ENCODE measurements at places on chromosomes 2 and 18.

- no peak for DNase-seq
Observed at GRCh38 chr18:63321291-63321690, 1.7 kb upstream of the BCL2 start.

DNA sequence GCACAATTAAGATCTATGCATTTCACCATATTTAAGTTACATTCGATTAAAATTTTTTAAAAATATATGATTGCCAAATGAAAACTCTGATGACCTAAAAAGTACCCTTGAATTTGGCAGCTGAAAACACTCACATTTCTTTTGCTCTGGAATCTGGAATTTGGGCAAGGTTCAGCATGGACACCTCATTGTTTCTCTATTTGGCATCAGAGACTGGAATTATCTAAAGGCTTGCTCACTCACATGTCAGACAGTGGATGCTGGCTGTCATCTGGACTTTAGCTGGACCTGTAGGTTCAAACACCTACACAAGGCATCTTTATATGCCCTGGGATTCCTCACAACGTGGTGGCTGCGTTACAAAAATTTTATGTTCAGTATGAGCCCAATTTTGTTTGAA lies 16.1 kb downstream of the MBOAT2 start:
- no peak for DNase-seq

DNA sequence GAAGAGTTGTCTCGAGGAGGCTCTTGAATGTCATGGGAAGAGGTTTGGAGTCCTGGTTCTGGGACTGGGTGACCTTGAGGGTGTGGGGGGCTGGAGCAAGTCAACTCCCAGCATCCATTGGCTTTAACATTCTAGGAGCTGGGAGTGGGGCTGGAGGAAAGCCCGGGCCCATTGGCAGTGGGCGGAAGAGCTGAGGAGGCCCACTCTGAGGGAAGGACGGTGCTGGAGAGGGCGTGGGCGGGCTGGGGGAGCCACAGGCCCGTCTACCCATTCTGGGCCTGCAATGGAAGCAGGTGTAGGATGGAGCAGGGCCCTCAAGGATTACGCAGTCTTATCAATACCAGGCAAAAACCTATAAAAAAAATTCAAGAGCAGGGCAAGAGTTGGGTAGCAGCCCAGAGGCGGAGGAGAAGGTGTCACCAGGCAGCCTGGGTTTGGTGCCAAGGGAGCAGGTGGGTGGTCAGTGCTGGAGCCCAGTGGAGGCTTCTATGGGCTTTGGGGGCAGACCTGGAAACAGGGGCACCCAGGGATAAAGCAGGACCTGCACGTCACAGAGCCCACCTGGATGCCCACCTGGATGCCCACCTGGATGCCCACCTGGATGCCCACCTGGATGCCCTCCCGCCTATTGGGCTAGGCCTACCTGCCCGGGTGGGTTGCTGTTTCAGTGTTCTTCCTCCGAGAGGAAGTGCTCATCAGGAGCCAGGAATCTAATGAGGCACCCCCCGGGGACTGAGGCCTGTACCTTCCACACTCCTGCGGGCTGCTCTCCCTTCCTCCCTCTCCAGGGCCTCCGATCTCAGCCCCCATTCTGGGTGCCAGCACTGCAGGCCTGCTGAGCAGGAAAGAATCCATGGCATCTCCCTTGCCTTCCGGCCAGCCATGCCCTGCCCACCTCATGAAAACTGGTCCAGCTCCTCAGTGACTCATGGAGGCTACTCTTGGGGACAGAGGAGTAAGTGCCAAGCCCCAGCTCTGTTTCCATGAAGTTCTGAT lies 71.3 kb downstream of the CTIF start:
- no peak for DNase-seq

DNA sequence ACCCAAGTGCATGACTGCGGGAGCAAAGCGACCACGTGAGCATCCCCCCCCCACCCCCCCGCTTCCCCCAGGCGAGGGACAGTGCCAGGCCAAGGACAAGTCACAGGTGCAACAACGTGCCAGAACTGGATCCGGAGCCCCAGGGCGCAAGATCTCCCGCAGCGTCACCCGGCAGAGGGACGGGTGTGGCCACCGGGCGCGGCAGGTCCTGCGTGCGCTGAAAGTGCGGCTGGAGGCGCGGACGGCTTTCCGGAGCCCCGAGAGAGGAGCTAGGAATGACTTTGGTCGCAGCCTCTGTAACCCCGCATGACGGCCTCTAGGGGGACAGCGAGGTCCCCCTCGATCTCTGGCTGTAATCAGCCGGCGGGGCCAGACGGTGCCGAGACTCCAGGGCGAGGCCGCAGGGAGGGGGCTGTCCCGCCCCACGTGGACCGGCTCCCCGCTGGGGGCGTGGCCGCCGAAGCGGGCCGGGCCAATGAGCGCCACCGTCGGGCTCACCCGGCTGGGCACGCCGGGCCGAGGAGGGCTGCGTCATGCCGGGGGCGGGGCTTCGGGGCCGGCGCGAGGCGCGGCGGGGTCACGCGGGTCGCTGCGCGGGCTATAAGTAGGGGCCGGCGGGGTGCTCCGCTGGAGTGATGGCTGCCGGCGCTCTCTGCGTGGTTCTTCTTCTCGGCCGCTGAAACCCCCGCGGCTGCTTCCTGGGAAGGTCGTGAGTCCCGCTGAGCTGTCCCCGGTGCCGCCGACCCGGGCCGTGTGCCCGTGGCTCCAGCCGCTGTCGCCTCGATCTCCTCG lies at the start of gene SLC20A1:
TSS of gene SLC20A1 (plus strand) at position 630 of the 792 bp plus-strand sequence. CDS start 890 bp downstream, outside the sequence.
- DNase-seq, result peak; percentile 99

DNA sequence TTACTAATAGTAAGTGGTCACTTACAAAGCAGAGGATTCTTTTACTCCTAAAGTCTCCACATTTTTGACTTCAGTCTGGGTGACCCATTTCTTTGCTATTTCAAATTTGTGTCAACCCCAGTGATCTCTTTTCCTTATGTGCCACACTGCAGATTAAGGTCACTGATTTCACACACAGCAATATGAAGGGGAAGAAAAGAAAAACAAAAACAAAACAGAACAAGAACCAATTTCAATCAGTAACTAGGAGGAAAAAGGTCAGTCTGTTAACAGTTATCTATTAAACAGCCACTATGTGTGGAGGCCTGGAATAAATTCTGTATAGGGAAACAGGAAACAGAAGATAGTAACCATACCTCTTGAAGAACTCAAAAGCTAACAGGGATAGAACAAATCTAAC lies 72.0 kb upstream of the ACVR2A start:
- no peak for DNase-seq
